Central memory CD4-positive, alpha-beta T cell (primary cell): ENCODE measurements at places on chromosomes 5 and 9.

GRCh38 chr5:174922955-174923354 is 198.6 kb downstream of the MSX2 start:
- no peak for DNase-seq

DNA sequence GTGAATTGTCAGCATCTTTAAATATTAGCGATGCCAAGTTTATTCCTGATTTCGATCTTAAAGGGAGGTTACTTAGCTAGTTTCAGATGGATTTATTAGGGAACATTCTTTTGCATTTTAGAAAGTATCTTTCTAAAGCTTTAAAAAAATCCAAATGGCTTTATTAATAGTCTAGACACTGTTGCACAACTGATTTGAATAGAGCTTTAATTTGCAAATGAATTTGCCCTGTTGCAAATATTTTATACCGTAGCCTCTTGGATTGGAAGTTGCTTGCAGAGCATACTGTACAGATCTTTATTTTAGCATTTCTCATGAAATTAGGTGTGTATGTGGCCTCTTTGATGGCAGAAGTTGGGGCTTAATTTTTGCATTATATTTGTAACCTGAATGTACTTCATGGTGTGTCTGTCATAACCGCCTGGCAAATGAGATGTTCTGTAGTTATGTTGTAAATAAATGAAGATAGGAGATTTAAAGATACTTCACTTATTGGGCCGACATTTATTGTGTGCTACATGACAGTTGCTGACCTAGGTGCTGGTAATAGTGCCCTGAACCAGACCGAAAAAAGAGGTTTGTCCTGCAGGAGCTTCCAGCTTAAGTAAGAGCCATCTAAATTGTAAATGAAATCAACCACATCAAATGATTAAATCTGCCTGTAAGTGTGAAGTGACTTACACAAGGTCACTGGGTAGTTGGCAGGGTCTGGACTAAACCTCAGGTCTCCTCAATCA is 1.8 kb downstream of the TCERG1 start:
- no peak for DNase-seq

DNA sequence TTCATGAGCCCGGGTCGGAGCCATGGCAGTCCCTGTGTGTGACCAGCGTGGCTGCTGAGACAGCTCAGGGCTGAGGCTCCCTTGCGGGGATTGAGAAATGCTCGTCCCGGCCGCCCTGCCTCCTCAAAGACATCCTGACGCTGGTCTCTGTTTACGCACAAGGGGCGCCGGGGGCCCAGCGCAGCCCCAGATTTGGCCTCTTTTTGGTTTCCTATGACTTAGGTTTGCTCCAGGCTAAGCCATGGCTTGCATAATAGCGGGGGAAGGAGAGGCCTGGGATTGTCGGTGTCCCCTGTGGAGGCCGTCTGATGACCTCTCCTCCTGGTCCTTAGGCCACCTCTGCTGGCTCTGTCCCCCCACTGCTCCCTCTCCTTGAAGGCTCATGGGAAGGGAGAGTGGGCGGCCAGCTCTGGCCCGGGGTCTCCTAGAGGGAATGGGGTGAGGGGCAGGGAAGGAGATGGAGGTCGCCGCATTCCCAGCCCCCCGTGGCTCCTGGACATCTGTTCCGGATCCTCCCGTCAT is 3.5 kb downstream of the LAMC3 start:
- DNase-seq: no peak

DNA sequence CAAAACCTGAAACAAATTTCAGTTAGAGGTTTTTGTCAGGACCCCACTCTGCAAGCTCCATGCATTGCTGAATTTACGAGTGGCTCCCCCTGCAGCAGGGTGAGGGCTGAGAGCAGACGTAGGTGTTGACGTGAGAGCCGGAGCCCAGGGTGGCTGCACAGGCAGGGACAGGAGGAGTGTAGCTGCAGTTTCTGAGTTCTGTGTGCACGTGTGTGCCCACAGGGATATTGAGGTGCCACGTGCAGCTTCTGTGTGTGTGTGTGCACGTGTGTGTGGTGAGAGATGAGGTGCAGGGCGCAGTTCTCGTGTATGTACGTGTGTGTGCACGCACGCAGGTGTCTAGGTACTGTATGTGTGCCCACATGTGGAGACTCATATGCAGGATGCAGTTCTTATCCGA is 14.6 kb downstream of the PLEKHG4B start:
- no peak for DNase-seq

GRCh38 chr5:63655043-63655442 is 307.2 kb downstream of the HTR1A start:
- DNase-seq: no peak

DNA sequence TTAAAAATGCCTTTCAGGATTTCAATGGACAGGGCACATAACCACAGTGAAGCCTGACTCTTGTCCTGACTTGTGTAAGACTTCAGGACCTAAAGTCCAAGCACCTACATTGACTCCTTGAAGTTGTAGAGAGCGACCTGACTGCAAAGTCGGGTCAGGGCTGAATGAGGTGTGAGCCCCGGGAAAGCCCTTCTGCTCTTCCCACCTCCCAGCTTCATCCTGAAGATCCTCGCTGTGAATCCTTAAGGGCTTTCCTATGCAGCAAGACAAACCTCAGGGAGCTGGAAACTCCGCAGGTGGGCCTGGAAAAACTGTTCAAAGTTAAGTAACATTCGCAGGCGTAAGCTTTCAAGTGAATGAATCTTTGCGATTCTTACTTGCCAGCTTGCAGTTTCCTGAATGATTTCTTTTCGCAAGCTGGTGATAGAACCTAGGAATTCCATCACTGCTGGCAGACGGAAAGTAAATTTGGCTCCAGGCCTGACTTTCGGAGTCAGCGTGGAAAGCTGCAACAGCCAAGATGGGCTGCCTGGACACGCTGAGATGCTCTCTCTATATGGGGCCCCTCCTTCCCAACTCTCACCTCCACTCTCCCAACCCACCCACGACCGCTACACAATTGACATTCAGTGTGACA is 10.9 kb downstream of the SEMA5A start:
- no peak for DNase-seq

DNA sequence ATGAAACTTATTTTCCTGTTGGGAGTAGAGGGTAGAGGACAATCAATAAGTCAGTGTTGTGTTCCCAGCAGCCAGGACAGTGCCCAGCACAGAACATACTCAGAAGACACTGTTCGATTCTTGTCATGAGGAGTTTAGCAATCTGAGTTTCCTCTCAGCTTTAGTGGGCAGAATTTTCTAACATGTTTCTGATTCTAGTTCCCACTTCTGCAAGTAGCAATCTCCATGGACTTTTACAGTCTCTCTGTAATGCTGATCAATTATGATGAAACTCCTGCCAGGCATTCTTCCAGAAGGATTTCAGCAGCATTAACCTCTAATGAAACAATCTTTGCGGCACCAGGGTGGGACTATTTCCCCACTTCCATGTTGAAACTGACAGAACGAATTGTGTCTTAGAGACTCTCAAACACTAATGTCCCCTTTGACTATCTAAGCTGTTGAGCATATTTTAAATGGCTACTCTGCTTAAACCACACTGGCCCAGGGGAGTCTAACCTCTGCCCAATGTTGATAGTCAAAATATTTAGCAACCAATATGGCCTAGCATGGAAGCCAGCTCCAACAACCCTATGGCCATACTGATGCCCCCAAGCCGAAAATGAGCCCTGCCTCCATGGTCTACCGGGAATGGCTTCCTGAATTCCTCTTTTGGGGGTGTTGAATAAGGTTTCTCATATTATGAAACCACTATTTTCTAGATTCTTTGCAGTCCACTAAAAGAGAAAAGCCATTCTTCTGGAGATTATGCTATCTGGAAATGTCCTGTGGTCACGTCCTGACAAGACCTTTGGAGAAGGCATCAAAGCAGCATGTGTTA is 484.3 kb downstream of the BNC2 start:
- DNase-seq: no peak

GRCh38 chr5:67194166-67194565 is 2.4 kb downstream of the CD180 start:
- DNase-seq: no peak
